Regular cardiac myocyte (primary cell): ENCODE measurements at places on chromosomes 2 and 18. TPM values are rescaled to one million over a fixed set of nuclear protein-coding genes. Genes with fewer than 3 reads are reported as not detected.

The CD226 gene
- under 0.01 TPM in 2 replicates for total RNA-seq

The CDK15 gene
- total RNA-seq, result 0.56 and 0.77 TPM in 2 replicates

The NAT8 gene
- total RNA-seq, result not detected in 2 replicates

The NEMP2 gene
- 6.7 and 9.3 TPM in 2 replicates for total RNA-seq

The FSIP2 gene
- under 0.01 and 0.19 TPM in 2 replicates for total RNA-seq

The ZEB2 gene
- 45.4 and 57.2 TPM in 2 replicates for total RNA-seq

The PDE11A gene
- under 0.01 and 0.28 TPM in 2 replicates for total RNA-seq

The PTPRN gene
- total RNA-seq, result 2.1 and 12.7 TPM in 2 replicates

The TACR1 gene
- total RNA-seq, result 0.19 and 0.56 TPM in 2 replicates

The IMMT gene
- total RNA-seq, result 40.9 and 65.8 TPM in 2 replicates

The REV1 gene
- total RNA-seq, result 24.2 and 31.9 TPM in 2 replicates

The KCNE4 gene
- total RNA-seq, result 45.4 and 151 TPM in 2 replicates

The CPLX4 gene
- not detected in 2 replicates for total RNA-seq

The CHRNA1 gene
- total RNA-seq, result 0.28 and 0.38 TPM in 2 replicates

The KIF1A gene
- total RNA-seq, result under 0.01 TPM in 1 of 2 replicates, not detected in the other

The NOL4 gene
- total RNA-seq, result under 0.01 and 0.38 TPM in 2 replicates

The GPR45 gene
- not detected in 2 replicates for total RNA-seq

The KLF7 gene
- 13.6 and 18.6 TPM in 2 replicates for total RNA-seq

The SNED1 gene
- total RNA-seq, result 4.6 and 10.7 TPM in 2 replicates
